ENCODE measurements at places on chromosomes 7 and 10. TPM values are rescaled to one million over a fixed set of nuclear protein-coding genes. Genes with fewer than 3 reads are reported as not detected.

GRCh38 chr7:50293509-50294179 lies 10.9 kb upstream of the IKZF1 start:
- DNase-seq: no peak

DNA sequence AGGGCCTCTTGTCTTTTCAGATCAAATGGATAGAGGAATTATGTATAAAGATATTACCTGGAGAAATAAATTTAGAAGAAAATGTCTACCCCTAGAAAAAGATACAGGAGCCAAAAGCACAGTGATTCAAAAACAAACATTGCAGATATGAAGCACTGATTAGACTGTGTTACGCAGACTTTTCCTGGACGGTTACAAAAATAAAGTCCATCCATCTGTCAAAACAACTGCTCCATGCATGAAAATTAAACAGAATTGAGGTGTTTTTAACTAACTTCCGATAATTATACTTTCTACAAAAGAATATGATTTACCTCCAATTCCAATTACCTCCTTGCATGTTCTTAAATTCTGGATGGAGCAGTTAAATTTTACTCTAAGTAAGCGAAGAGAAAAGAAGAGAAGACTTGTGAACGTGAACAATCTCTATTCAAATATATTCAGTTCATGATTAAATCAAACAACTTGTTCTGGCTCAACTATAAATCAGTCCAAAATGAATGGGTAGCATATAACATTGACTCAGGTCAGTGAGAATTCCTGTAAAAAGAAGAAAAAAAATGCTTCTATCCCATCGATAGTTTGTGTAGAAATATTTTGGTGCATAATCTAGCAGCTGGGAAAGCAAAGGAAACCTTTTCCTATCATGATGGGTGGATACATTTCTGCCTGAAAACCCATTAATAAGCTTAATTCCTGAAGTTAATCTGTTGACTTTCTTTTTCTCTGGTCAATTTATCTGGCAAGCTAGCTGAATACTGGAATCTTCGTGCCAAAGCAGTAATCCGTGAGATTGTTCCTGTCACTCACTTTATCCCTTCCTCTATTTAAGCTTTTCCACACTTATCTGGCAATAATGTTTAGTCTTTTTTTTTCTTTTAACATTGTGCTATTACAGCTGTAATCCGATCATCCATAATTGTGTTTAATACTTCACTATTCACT lies 80.4 kb downstream of the SEMA3A start:
- no peak for DNase-seq

DNA sequence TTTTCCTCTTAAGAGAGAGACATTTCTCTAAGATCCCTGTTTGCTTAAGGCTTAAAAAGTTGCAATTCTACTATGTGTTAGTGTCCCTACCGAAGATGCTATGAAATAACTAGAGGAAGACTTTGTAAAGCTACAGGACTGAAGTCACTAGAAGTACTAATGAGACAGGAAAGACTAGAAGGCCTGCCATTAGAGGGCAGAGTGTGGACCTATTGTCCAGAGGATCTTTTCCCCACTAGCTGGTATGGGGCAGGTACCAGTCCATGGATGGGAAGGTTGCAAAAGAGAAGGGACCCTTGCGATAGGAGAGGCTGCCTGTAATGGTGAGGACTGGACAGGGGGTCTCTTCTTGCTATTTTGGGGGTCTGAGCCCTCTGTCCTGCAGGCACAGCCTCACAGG lies 178.1 kb downstream of the TMEM178B start:
- DNase-seq: no peak

GRCh38 chr7:148669927-148670326 lies 28.8 kb upstream of the CUL1 start:
- no peak for DNase-seq

DNA sequence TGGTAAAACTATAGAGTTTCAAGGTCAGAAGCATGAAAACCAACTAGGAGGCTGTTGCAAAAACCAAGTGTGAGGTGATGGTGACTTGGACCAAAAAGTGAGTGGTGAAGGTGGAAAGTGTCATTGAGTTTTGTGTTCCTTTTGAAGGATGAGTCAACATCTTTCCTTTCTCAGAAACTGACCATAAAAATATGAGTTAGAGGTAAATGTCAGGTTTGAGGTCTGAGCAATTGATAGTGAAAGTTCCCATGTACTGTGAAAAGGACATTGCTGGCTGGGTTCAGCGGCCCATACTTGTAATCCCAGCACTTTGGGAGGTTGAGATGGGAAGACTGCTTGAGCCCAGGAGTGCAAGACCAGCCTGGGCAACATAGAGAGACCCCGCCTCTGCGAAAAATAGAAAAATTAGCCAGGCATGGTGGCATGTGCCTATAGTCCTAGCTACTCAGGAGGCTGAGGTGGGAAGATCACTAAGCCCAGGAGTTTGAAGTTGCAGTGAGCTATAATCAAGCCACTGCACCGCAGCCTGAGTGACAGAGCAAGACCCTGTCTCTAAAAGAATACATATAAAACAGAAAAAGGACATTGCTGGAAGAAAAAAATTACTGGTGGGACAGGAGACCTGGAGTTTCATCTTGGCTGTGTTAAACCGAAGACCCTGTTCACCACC lies 89.3 kb upstream of the ARID5B start:
- DNase-seq: no peak

- DNase-seq: no peak
Measured at GRCh38 chr7:72015136-72015535, 397.0 kb downstream of the CALN1 start.

GRCh38 chr7:120799813-120800475 lies 58.0 kb downstream of the TSPAN12 start:
- no peak for DNase-seq

DNA sequence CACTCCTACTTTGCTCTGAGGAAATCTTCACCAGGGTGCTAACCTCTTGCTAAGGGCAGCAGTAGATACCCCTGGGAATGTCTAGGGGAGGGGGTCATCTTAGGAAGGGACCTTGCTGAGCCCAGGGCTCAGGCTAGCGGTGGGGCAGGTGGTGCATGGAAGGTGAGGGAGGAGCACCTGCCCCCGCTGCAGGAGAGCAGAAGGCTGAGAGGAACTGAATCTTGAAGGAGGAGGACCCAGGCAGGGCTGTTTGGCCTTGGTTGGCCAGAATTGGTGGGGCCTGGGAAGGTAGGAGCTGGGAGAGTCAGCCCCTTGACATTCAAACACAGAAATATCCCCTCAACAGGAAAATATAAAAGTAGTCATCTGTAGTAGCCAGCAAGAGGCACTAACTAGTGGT lies 7.0 kb downstream of the CALHM3 start:
- no peak for DNase-seq

DNA sequence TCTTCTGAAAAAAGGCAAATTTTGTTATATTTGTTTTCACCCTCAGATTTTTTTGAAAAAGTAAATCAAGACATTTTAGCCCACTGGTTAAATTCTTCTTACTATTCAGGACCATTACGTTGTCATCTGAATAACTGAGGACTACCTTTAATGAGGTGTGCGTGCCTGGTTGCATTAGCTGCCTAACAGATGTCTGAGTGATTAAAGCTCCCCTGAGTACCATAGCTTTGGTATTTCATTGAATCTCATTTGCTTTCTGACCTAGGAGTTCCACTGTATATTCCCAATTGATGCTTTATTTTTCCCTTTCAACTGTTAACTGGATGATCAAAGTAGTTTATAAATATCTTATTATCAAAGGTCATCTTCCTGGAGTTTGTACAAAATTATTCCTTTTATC lies 410.0 kb upstream of the SEMA3D start:
- no peak for DNase-seq

- DNase-seq: no peak
Measured at GRCh38 chr10:129598413-129598812, 131.4 kb downstream of the MGMT start.

- DNase-seq: no peak
Measured at GRCh38 chr7:130697820-130698219, 11.5 kb upstream of the TSGA13 start.

DNA sequence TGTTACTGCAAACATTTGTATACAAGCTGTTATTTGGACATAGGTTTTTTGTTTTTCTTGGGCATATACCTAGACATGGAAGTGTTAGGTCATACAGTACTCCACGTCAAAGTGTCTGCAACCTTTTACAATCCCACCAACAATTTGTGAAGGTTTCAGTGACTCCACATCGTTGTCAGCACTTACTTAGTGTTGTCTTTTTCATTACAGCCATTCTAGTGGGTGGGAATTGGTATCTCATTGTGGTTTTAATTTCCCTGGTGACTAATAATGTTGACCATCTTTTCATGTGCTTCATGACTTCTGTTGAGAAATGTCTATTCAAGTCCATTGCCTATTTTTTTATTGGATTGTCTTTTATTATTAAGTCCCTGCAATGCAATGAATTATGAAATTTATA lies 95.0 kb downstream of the UBE3C start:
- no peak for DNase-seq

- no peak for DNase-seq
Measured at GRCh38 chr7:71286924-71287323, 155.0 kb downstream of the GALNT17 start.

DNA sequence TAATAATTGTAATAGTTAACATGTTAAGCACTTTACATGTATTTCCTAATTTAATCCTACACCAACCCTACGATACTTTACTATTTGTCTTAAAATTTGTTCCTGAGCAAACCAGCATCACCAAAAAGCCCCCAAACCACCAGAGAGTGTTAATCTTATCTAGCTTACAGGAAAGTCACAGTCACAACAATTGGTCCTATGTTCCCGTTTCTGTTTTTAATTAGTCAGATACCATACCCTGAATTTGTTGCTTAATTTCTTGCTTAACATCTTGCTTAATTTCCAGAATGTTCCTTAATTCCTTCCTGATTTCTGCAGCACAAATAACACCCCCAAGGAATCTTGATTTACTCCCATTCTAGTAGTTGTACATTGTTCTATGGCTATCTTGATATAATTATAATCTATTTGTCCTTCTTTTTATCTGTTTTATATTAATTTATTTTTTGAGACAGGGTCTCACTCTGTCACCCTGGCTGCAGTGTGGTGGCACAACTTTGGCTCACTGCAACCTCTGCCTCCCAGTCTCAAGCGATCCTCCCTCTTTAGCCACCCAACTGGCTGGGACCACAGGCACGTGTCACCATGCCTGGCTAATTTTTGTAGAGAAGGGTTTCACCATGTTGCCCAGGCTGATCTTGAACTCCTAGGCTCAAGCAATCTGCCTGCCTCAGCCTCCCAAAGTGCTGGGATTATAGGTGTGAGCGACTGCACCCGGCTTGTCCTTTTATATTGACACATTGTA lies 6.6 kb upstream of the PDSS1 start:
- DNase-seq: no peak

DNA sequence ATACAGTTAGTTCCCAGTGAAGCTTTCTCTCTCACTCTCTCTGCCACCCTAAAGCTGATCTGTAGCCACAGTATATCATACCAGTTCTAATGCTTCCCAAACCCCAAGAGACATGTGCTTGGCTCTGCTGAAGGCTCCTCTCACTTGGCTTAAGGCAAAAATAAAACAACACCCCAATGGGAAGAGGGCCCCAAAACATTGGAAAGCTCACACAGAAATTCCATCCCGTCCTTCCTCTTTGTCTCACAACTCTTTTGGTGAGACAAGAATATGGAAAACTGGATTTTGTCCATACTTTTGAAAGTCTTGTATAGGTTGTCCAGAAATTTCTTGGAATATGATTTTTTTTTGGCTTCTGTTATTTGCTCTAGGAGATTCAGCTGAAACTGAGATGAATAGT lies 56.1 kb upstream of the WNT16 start:
- DNase-seq: no peak

DNA sequence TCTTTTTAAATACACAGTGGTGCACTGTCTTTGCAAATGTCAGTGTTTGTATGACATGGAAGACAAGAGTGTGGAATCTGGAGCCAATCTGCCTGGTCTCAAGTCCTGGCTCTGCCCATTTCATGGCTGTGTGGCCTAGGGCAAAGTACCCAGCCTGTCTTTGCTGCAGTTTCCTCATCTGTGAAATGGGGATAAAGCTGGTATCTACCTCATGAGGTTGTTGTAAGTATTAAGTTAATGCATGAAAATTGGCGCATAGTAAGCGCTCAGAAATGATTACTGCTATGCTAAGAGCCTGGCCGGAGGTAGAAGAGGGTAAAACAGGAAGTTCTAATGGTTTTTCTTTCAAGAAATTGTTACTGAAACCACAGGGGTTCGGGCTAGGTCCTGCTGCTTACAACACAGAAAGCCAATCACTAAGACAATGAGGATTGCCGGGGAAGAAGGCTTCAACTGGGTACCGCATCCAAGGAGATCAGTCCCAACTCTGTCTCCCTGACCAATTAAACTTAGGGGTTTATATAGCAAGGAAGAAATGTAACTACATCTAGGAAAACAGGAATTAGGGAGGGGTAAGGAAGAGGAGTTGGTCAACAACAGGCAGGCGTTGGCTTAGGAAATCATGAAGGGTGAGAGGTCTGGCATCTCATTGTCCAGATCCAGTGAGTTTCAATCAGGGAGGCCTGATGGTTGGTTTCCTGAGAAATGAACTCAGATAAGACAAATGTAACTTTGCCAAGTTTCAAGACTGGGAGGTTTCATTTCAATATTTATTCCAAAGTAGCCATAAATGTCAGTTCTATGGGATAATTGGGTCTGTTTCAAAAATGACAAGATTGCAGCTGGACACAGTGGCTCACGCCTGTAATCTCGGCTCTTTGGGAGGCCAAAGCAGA lies 57.0 kb downstream of the CHST3 start:
- DNase-seq: no peak

GRCh38 chr7:155533827-155534690 lies 12.3 kb downstream of the CNPY1 start:
- DNase-seq: peak; percentile 23

GRCh38 chr10:59718257-59718656 lies 8.6 kb upstream of the SLC16A9 start:
- no peak for DNase-seq

DNA sequence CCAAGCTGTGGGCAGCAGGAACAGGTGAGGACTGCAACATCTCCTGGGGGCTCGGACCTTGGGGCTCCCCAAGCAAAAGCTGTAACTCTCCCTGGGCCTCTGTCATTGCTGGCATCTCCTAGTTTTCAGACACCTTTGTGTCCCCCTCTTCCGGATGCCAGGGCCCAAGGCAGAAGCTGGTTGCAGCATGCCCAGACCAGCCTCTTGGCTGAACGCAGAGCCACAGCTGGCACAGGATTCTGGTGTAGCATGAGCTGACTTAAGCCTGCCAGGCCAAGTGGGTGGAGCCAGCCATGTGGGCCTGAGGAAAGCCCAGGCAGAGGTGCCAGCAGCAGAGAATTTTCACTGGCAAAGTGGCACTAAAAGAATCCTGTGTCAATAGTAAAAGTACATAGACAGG lies 43.5 kb downstream of the ZWINT start:
- no peak for DNase-seq

HKDC1 gene
- 0.78 TPM for total RNA-seq

C7orf57 gene
- 0.56 TPM for total RNA-seq

DGKI gene
- 0.71 TPM for total RNA-seq

PLEKHS1 gene
- not detected for total RNA-seq

SPDYE6 gene
- not detected for total RNA-seq

GALNT17 gene
- 47.0 TPM for total RNA-seq

SKAP2 gene
- total RNA-seq: 5.1 TPM

SORCS1 gene
- total RNA-seq: 4.9 TPM

NPC1L1 gene
- not detected for total RNA-seq

SPACDR gene
- total RNA-seq: 0.33 TPM

CDK14 gene
- 48.8 TPM for total RNA-seq

Measured in H1 (cell line).